ENCODE measurements at places on chromosomes 11 and 22.
A peak's percentile ranks its signal among the peaks of the same experiment; 100 is the strongest.

- no peak for DNase-seq
- no peak overlapping the region for H3K4me3 ChIP-seq
- H3K27ac ChIP-seq = no peak overlapping the region
Observed at GRCh38 chr11:32100495-32100894, 9.6 kb downstream of the RCN1 start.

- no peaks in the 10 kb centered on the region for H3K4me1 ChIP-seq
- H3K4me3 ChIP-seq = no peak overlapping the region
- H3K27ac ChIP-seq = no peak overlapping the region
- DNase-seq = no peak
Observed at GRCh38 chr11:63858628-63859550, 20.0 kb downstream of the MARK2 start.

- peak overlapping the region; percentile 26 for H3K4me3 ChIP-seq
- DNase-seq = peak; percentile 88
- peaks cover 30% of the 10 kb centered on the region for H3K4me1 ChIP-seq
Observed at GRCh38 chr11:95849087-95849825, 59.0 kb downstream of the CEP57 start.

DNA sequence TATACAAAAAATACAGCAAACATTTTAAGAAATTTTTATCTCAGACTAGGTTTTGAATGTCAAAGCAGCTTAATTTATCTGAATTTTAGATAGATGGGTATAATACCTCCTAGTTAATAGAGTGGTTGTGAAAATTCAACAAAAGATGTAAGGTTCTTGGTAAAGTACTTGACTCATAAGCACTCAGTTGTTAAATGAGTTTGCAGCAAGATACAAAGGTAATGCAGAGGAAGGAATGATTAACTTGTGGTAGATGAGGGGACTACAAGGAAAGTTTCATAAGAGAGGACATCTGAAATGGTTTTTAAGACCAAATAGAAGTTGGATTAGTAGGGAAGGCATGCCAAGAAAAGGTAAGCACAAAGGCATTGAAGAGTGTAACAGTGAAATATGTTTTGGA is 37.4 kb downstream of the PPME1 start:
- no peak overlapping the region for H3K4me3 ChIP-seq
- H3K36me3 ChIP-seq = peaks cover 58% of the 10 kb centered on the region
- DNase-seq = no peak
- no peaks in the 10 kb centered on the region for H3K4me1 ChIP-seq
- H3K27me3 ChIP-seq = no peaks in the 10 kb centered on the region

- peak; percentile 76 for DNase-seq
- peaks cover 8% of the 10 kb centered on the region for H3K27me3 ChIP-seq
- peaks cover 11% of the 10 kb centered on the region for H3K4me1 ChIP-seq
- H3K27ac ChIP-seq = no peak overlapping the region
- no peaks in the 10 kb centered on the region for H3K36me3 ChIP-seq
Observed at GRCh38 chr11:22703040-22703439, 36.6 kb downstream of the GAS2 start.

- H3K27me3 ChIP-seq = peaks cover 16% of the 10 kb centered on the region
- no peaks in the 10 kb centered on the region for H3K4me1 ChIP-seq
- no peak overlapping the region for H3K27ac ChIP-seq
- no peaks in the 10 kb centered on the region for H3K36me3 ChIP-seq
Observed at GRCh38 chr11:122068837-122069236, 47.2 kb downstream of the BLID start.

- H3K27me3 ChIP-seq = no peaks in the 10 kb centered on the region
- no peak overlapping the region for H3K27ac ChIP-seq
- no peaks in the 10 kb centered on the region for H3K4me1 ChIP-seq
- DNase-seq = peak; percentile 7
Observed at GRCh38 chr22:27972732-27973698, 54.0 kb upstream of the PITPNB start.

DNA sequence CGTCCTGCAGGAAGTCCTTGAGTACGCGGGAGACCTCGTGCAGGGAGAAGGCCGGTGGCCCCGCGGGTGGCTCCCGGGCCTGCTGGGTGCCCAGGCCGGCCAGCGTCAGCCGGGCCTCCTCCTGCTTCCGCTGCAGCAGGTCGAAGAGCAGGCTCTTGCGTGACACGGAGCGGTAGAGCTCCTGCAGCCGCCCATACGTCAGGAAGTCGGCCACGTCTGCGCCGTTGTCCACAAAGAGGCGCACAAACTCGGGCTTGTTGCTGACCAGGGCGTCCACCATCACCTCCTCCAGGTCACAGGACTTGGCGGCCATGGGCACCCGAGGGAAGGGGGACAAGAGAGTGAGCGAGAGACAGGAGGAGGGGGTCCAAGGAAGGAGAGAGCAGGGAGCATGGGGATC is 14.6 kb downstream of the TSSC4 start:
- DNase-seq = no peak
- 0 out of 2 replicates have a peak, but pooled peaks cover 3% of the 10 kb centered on the region for H3K4me1 ChIP-seq
- no peaks in the 10 kb centered on the region for H3K36me3 ChIP-seq
- no peak overlapping the region for H3K27ac ChIP-seq

- no peak overlapping the region for H3K27ac ChIP-seq
- no peak for DNase-seq
- H3K36me3 ChIP-seq = no peaks in the 10 kb centered on the region
- no peaks in the 10 kb centered on the region for H3K27me3 ChIP-seq
- H3K4me3 ChIP-seq = no peak overlapping the region
Observed at GRCh38 chr11:119190531-119190930, 5.3 kb downstream of the NHERF4 start.

GRCh38 chr11:2992997-2993325 is 832 bp upstream of the NAP1L4 start:
- no peaks in the 10 kb centered on the region for H3K27me3 ChIP-seq
- no peak for DNase-seq
- peak overlapping the region; percentile 94 for H3K4me3 ChIP-seq
- H3K36me3 ChIP-seq = peaks cover 6% of the 10 kb centered on the region
- peak overlapping the region; percentile 51 for H3K27ac ChIP-seq

DNA sequence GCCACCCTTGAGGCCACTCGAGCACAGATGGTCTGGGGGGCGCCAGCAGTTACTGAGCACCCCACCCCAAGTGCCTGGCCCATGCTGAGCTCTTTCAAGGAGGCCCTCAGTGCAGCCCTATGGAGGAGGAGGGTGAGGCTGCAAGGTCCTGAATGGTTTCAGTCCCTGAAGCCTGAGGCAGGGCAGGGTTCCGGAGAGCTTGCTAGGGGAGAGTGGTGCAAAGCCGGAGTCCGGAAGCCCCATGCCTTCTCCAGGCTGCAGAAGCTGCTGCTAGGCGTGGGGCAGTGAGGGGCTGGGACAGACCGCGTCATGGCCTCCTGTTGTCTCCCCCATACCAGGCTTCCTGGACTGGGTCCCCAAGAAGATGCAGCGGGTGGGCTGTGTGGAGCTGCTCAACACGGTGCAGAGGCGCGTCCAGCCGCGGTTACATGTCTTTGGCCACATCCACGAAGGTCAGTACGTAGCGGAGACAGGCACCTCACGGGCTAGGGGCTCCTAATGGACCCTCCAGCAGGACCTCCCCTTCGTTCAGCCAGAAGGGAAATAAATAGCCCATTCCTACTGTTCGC is 90.6 kb downstream of the MPPED1 start:
- H3K36me3 ChIP-seq = no peaks in the 10 kb centered on the region
- no peak overlapping the region for H3K27ac ChIP-seq
- DNase-seq = no peak
- H3K4me3 ChIP-seq = no peak overlapping the region
- no peaks in the 10 kb centered on the region for H3K27me3 ChIP-seq
- no peaks in the 10 kb centered on the region for H3K4me1 ChIP-seq

GRCh38 chr11:77211040-77211451 is 83.0 kb downstream of the MYO7A start:
- no peak overlapping the region for H3K4me3 ChIP-seq
- H3K36me3 ChIP-seq = no peaks in the 10 kb centered on the region
- no peak for DNase-seq
- H3K4me1 ChIP-seq = no peaks in the 10 kb centered on the region

GRCh38 chr22:39872548-39872947 is 21.0 kb downstream of the ENTHD1 start:
- no peaks in the 10 kb centered on the region for H3K36me3 ChIP-seq
- no peak overlapping the region for H3K4me3 ChIP-seq
- peaks cover 39% of the 10 kb centered on the region for H3K27me3 ChIP-seq
- no peak overlapping the region for H3K27ac ChIP-seq
- no peak for DNase-seq

- no peaks in the 10 kb centered on the region for H3K27me3 ChIP-seq
- no peak overlapping the region for H3K4me3 ChIP-seq
- no peaks in the 10 kb centered on the region for H3K36me3 ChIP-seq
- no peak for DNase-seq
- H3K4me1 ChIP-seq = peaks cover 17% of the 10 kb centered on the region
Observed at GRCh38 chr11:83027289-83027688, 44.4 kb downstream of the RAB30 start.

- peaks cover 49% of the 10 kb centered on the region for H3K36me3 ChIP-seq
- no peak overlapping the region for H3K27ac ChIP-seq
Observed at GRCh38 chr11:33730716-33731115, 5.5 kb downstream of the CD59 start.

GRCh38 chr11:35157814-35158700 is 19.1 kb downstream of the CD44 start:
- peaks cover 71% of the 10 kb centered on the region for H3K36me3 ChIP-seq
- no peak overlapping the region for H3K4me3 ChIP-seq
- H3K27me3 ChIP-seq = no peaks in the 10 kb centered on the region
- H3K4me1 ChIP-seq = peaks cover 13% of the 10 kb centered on the region
- DNase-seq = no peak

DNA sequence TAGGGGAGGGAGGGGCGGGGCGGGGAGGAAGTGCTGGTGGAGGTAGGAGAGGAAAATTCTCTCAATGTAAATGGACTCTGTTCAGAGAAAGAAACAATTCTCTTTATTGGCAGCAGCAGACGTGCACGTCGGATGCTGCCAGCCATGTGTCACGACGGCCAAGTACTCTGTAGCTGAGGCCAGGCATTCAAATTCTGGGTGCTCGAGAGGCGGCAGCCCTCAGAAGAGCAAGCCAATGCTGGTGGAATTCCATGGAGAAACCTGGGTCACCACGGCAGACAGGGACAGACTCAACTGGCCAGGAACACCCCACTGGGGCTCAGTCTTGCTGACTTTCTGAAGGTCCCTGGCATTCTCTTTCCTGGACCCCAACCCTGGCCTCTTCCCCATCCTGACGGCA is 90.8 kb downstream of the ABTB2 start:
- H3K27ac ChIP-seq = no peak overlapping the region
- H3K27me3 ChIP-seq = no peaks in the 10 kb centered on the region
- no peaks in the 10 kb centered on the region for H3K36me3 ChIP-seq
- peaks cover 39% of the 10 kb centered on the region for H3K4me1 ChIP-seq

DNA sequence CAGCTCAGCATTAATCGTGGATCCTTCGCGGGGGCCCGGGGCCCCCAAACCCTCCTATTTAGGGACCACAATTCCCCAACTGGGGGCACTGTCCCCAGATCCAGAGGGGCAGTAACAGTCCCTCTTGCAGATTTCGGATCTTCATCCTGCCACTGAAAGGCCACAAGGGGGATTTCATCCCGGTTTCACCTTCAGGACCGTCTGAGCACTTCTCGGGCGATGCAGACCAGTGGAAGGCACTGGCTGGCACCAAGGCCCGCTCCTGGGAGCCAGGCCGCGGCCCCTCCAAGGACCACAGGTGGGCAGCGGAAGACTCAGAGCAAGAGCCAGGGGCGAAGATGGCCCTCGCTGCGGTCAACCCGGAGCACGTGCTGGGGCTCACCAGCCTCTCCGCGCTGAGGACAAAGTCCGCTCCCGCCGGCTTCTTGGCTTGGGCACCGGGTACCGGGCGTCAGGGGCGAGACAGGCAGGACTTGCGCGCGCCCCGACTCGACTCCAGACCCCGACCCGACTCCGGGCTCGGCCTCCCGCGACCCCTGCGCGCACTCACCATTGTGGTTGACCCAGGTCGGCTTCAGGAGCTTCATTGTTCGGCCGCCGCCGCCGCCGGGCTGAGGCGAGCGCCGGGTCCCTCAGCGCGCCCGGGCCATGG is 517 bp downstream of the HIRA start:
- peaks cover 5% of the 10 kb centered on the region for H3K36me3 ChIP-seq
- H3K4me3 ChIP-seq = peak overlapping the region; percentile 98
- peaks cover 24% of the 10 kb centered on the region for H3K4me1 ChIP-seq

GRCh38 chr22:29877620-29878019 is 5.4 kb upstream of the MTMR3 start:
- no peak for DNase-seq
- H3K36me3 ChIP-seq = no peaks in the 10 kb centered on the region
- no peaks in the 10 kb centered on the region for H3K4me1 ChIP-seq
- no peak overlapping the region for H3K4me3 ChIP-seq
- no peaks in the 10 kb centered on the region for H3K27me3 ChIP-seq
- H3K27ac ChIP-seq = no peak overlapping the region
